ENCODE measurements at places on chromosomes 3 and 15. TPM values are rescaled to one million over a fixed set of nuclear protein-coding genes. Genes with fewer than 3 reads are reported as not detected.

Gene RBMS3
- 7.5 TPM for total RNA-seq

Gene MITF
- total RNA-seq: 768 TPM

Gene SCAANT1
- not detected for total RNA-seq

Gene NRG4
- 6.3 TPM for total RNA-seq

Gene FAM81A
- 21.2 TPM for total RNA-seq

Gene KNG1
- not detected for total RNA-seq

Gene MFGE8
- total RNA-seq: 41.4 TPM

Gene TMEM108
- total RNA-seq: 0.13 TPM

Gene STRA6
- total RNA-seq: not detected

Gene AGBL1
- not detected for total RNA-seq

Gene KLF13
- 16.8 TPM for total RNA-seq

Gene GOLGA8S
- not detected for total RNA-seq
